Adrenal gland (tissue), 19 donors: ENCODE measurements at places on chromosomes 13 and 19. TPM values are rescaled to one million over a fixed set of nuclear protein-coding genes. Genes with fewer than 3 reads are reported as not detected.

- H3K4me3 ChIP-seq = no peak overlapping the region
- no peaks in the 10 kb centered on the region for H3K4me1 ChIP-seq
- no peaks in the 10 kb centered on the region for H3K27me3 ChIP-seq
- no peaks in the 10 kb centered on the region for H3K36me3 ChIP-seq
Observed at GRCh38 chr19:47675271-47675670, 38.0 kb upstream of the EHD2 start.

DNA sequence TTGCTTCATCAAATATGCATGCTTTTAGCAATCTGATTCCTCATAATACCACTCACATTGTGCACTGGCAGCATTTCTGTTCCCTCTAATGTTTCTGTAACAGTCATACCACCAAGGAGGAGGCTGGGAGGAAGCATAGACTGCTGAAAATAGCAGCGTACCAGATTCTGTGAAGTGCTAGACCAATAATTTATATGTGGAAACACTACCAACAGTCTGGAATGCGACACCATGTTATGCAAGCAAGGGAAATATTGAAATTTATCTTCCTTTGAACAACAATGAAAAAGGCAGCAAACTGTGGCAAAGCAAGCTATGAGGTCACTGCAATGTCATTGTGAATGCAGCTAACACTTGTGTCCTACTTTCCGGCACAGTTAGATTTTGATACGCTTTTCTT is 1388.0 kb downstream of the EFNB2 start:
- no peaks in the 10 kb centered on the region for H3K27me3 ChIP-seq
- no peak for DNase-seq
- no peaks in the 10 kb centered on the region for H3K36me3 ChIP-seq
- no peak overlapping the region for H3K4me3 ChIP-seq

GRCh38 chr13:85137516-85137915 is 661.7 kb downstream of the SLITRK6 start:
- no peak overlapping the region for H3K27ac ChIP-seq
- H3K36me3 ChIP-seq = no peaks in the 10 kb centered on the region
- H3K4me3 ChIP-seq = no peak overlapping the region
- H3K27me3 ChIP-seq = no peaks in the 10 kb centered on the region

Gene CABP5
- not detected for total RNA-seq

Gene NTN5
- total RNA-seq = not detected

GRCh38 chr19:28881616-28882015 is 331.3 kb downstream of the UQCRFS1 start:
- H3K4me1 ChIP-seq = no peaks in the 10 kb centered on the region
- H3K27ac ChIP-seq = no peak overlapping the region
- peaks cover 2% of the 10 kb centered on the region for H3K27me3 ChIP-seq
- no peak for DNase-seq
- H3K4me3 ChIP-seq = no peak overlapping the region

GRCh38 chr13:28425793-28426192 is 69.1 kb downstream of the FLT1 start:
- no peak overlapping the region for H3K4me3 ChIP-seq
- DNase-seq = no peak
- no peaks in the 10 kb centered on the region for H3K36me3 ChIP-seq
- no peaks in the 10 kb centered on the region for H3K4me1 ChIP-seq
- H3K27ac ChIP-seq = no peak overlapping the region
